ENCODE measurements at places on chromosomes 11 and 22. TPM values are rescaled to one million over a fixed set of nuclear protein-coding genes. Genes with fewer than 3 reads are reported as not detected.

GRAP2 gene
- not detected for polyA plus RNA-seq

SNX32 gene
- polyA plus RNA-seq: 4.6 TPM

OR51B2 gene
- polyA plus RNA-seq: not detected

OR51I1 gene
- not detected for polyA plus RNA-seq

OSM gene
- polyA plus RNA-seq: not detected

OLFML1 gene
- polyA plus RNA-seq: 1.5 TPM

TRPC6 gene
- not detected for polyA plus RNA-seq

PDGFD gene
- 1.2 TPM for polyA plus RNA-seq
